Amniotic stem cell (primary cell): ENCODE measurements at places on chromosomes 1 and 21.

- no peak for DNase-seq
Measured at GRCh38 chr1:168697356-168698126, 31.5 kb downstream of the DPT start.

- peak; percentile 16 for DNase-seq
Measured at GRCh38 chr1:203915811-203916210, 54.4 kb downstream of the SNRPE start.

DNA sequence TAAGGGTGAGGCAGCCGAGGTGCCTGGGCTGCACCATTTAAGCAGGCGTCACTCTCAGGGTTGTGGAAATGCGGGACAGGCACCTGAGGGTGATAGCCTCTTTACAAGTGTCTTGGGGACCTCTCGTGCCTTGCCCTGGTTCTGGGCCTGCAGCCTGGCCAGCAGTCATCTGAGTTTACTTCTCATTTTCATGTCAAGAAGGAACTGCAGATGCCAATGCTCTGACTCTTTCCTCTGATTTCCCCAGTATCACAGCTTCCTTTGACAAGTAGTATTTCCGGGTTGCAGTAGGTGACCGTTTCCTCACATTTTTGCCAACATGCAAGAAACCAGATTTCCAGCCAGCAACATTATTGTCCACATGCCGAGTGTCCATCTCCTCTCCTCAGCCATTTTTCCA lies 286.9 kb downstream of the DISC1 start:
- DNase-seq, result no peak

DNA sequence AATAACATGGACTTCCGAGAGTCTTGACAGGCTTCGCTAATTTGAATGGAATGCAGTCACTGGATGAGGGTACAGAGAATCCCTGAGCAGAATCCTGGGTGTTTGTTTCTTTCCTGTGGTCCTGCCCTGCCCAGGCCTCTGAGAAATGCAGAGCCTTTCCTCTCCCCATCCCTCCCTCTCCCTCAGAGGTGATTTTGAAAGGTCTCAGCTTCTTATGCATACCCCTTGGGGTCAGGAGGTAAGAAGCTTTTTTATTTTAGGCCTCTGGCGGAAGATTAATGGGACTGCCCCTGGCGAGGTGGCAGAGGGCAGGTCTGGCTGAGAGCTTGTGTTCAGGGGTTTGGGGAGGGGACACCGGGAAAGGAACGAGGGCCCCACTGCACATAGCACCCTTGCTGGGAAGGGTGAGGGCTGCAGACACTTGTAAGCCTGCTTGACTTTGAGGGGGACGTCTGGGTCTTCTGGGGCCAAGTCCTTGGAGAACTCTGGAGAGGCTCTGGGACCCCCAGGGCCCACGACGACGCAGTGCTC lies 116.5 kb upstream of the SLC45A1 start:
- DNase-seq, result no peak

DNA sequence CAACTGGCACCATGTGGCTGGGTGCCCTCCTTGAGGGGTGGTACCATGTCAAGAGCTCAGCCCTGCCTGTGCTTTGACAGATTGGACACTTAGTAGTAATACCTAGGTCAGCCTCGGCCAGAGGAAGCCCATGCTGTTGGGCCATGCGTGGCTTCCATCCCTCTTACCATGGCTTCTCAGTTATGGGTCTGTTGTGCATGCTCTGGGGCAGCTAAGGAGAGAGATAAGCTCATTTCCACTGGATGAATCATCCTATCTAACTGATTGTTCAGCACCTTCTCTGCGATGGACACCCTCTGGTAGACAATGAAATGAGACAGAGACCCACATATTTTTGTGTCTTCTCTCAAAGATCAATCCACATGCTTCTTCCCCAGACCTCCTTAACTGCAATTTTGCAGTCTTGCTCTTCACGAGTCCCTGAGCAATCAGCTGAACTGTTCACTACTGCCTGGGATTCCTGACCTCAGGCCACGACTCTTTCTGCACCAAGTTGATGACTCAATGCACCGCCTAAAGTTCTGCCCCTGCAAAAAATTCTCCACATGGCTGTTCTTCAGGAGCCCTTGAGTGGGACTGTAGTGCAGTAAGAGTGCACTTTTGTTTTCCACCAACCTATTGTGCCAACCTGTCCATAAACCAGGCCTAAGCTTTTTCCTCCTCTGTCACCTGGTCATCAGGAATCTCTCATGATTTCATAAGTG lies 6.9 kb upstream of the TRIM62 start:
- no peak for DNase-seq

DNA sequence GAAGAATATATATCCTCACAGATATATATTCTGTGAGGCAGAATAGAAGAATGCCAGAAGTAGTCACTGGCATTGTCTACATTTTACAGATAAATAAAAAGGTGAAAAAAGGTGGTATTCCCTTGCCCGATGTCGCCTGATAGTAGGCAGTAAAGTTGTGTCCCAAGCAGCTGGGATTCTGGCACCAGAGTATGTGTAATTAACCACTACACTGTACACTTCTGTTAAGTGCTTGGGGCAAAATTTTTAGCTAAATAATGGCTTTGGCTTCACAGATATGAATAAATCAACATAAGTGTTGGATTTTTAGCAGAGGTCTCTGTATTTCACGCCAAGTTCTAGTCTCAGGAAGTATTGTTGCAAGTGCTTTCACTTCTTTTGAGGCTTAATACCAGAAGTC lies 13.3 kb upstream of the CASQ2 start:
- DNase-seq, result no peak

- no peak for DNase-seq
Measured at GRCh38 chr1:172698224-172698623, 39.3 kb downstream of the FASLG start.

GRCh38 chr21:45593162-45594022 lies 50.1 kb upstream of the PCBP3 start:
- no peak for DNase-seq

- no peak for DNase-seq
Measured at GRCh38 chr1:95383111-95383510, 149.1 kb downstream of the RWDD3 start.

DNA sequence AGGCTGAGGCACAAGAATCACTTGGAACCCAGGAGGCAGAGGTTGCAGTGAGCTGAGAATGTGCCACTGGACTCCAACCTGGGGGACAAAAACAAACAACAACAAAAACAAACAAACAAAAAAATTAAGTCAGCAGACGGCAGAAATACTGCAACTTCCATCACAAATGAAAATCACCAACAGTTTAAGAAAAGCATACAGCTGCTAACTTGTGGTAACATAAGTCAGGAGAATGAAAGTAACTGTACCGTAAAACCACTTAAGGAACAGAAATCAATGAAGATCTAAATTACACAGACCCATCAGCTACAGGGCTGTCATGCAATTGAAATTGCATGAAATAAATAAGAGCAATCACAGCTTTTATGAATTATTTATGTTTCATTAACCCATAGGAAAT lies 25.0 kb downstream of the MCOLN2 start:
- no peak for DNase-seq

GRCh38 chr1:242523719-242524570 lies 552 bp downstream of the PLD5 start:
- no peak for DNase-seq

GRCh38 chr1:226643611-226644540 lies 95.2 kb downstream of the ITPKB start:
- DNase-seq, result no peak

- DNase-seq, result no peak
Measured at GRCh38 chr21:45032977-45033710, 41.2 kb upstream of the ADARB1 start.

- DNase-seq, result no peak
Measured at GRCh38 chr1:3552176-3552575, 59.1 kb downstream of the MEGF6 start.

DNA sequence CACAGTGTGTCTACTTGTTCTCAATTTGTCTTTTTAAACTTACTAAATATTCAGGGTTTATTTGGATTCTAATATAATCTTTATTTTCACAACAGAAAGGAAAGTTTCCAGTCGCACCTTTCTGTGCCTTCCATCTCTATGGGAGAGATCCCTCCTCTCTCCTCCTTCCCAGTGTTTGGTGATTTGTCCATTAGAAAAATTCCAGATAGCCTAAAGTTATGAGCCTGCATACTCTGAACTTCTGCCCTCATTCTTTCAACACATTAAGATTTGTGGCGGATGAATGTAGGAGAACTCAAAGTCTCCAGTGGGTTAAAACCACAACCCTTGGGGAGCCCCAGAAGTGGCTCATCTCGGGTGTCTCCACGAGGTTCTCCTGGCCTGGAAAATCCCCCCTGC lies 3.6 kb downstream of the NHLH2 start:
- no peak for DNase-seq

DNA sequence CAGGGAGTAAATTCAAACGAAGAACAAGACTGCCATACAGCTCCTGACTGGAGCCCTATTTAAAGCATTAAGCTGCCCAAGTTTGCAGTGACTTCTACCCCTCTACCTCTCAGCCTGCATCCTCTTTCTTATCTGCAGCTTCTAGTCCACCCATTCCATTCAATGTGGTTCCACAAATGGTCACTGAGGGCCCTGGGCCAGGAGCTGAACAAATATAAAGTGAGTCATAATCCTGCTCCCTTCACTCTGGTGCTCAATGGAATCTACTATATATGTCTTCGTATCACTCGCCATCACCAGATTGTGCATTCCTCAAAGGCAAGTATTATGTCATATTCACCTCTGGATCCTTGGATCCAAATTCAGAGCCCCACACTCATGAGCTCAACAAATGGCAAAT lies 398.7 kb downstream of the BRINP2 start:
- DNase-seq, result no peak

- DNase-seq, result no peak
Measured at GRCh38 chr21:35136586-35137219, 87.6 kb upstream of the RUNX1 start.

GRCh38 chr1:19273106-19273843 lies 15.3 kb downstream of the AKR7A3 start:
- no peak for DNase-seq

- DNase-seq, result no peak
Measured at GRCh38 chr1:43137445-43138052, 34.5 kb downstream of the EBNA1BP2 start.

GRCh38 chr1:97088391-97088790 lies 366.8 kb downstream of the PTBP2 start:
- DNase-seq, result no peak

GRCh38 chr1:172431721-172432192 lies 11.3 kb downstream of the C1orf105 start:
- DNase-seq, result no peak

DNA sequence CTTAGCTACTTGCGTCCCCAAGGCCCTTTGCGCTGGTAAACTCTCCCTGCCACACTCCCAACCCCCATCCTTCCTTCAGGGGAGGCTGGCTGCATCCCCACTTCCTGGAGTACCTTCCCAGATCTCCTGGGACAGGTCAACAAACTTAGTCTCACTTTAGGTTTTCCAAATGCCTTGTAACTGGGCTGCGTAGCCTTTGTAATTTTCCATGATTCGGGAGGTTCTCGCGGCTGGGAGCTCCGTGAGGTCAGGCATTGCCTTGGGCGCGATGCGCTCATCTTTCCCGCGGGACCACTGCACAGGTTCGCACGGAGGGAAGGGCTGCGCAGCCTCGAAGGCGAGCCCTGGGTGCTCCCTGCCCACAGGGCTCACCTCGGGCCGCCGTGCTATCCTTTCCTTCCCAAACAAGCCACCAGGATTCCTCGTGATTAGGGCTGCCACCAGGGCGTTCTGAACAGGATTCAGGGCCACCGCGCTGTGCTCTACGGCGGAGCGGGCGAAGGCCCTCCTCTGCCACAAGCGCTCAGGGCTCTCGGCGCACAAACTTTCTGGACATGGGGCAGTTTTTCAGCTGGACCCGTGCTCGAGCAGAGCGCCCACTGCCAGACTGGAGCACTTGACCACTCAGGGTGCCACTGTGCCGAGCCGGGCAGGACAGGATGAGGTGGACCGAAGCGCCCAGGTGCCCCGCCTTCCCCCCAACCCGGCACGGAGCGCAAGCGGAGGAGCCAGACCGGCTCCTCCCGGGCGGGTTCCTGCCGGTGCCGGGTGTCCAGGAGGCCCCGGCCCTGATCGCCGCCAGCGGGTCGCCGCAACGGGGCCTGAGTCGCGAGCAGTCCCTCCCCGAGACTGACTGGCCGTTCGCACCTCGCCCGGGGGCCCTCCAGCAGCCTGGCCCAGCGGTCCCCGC lies 1.1 kb downstream of the TMPRSS2 start:
- no peak for DNase-seq

DNA sequence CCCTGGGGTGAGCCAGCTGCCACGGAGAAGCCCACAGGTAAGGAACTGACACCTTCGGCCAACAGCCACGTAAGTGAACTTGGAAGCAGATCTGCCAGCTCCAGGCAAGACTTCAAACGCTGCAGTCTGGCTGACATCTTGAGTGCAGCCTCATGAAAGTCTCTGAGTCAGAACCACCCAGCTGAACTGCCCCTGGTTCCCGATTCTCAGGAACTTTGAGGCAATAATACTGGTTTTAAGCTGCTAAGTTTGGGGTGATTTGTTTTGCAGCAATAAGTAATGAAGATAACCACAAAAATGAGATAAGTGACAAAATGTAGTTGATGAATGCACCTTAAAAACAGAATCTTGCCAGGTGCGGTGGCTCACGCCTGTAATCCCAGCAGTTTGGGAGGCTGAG lies 48.5 kb downstream of the MAP3K7CL start:
- DNase-seq, result no peak
